Uterus (tissue), 4 donors: ENCODE measurements at places on chromosomes 2 and 18. TPM values are rescaled to one million over a fixed set of nuclear protein-coding genes. Genes with fewer than 3 reads are reported as not detected.

LYPD6 gene
- total RNA-seq: 23.7 TPM

TGFA gene
- total RNA-seq: 3.7 TPM

NBEAL1 gene
- total RNA-seq: 39.7 TPM

SEPTIN10 gene
- 52.8 TPM for total RNA-seq

TUBA3E gene
- 12.8 TPM for total RNA-seq

GPR45 gene
- not detected for total RNA-seq

TRIM54 gene
- total RNA-seq: 5.0 TPM

ST6GAL2 gene
- not detected for total RNA-seq

CHST10 gene
- total RNA-seq: 14.9 TPM

CRYBA2 gene
- total RNA-seq: not detected

ITGB6 gene
- total RNA-seq: not detected

CNGA3 gene
- not detected for total RNA-seq

SPC25 gene
- total RNA-seq: 9.5 TPM

RALB gene
- 75.0 TPM for total RNA-seq

GALNT3 gene
- total RNA-seq: not detected

ASB18 gene
- not detected for total RNA-seq

SKOR2 gene
- not detected for total RNA-seq

PDK1 gene
- 1.5 TPM for total RNA-seq

POTEI gene
- total RNA-seq: 0.26 TPM

DSG1 gene
- not detected for total RNA-seq

LRRC30 gene
- total RNA-seq: not detected

ZC3H6 gene
- 4.9 TPM for total RNA-seq

GKN2 gene
- not detected for total RNA-seq

ICOS gene
- 0.26 TPM for total RNA-seq

FBXO41 gene
- 5.6 TPM for total RNA-seq

TEKT4 gene
- not detected for total RNA-seq

MOGAT1 gene
- not detected for total RNA-seq

IL1RL1 gene
- total RNA-seq: 9.6 TPM

TCF7L1 gene
- 0.59 TPM for total RNA-seq

GEN1 gene
- total RNA-seq: 7.4 TPM

BABAM2 gene
- total RNA-seq: 31.1 TPM

KIDINS220 gene
- total RNA-seq: 54.1 TPM

LOXL3 gene
- total RNA-seq: 21.0 TPM

DLX1 gene
- not detected for total RNA-seq

FLACC1 gene
- total RNA-seq: 0.26 TPM

RIT2 gene
- not detected for total RNA-seq

SPAST gene
- 21.5 TPM for total RNA-seq

MATN3 gene
- 1.3 TPM for total RNA-seq

MC2R gene
- not detected for total RNA-seq

MYO5B gene
- 0.29 TPM for total RNA-seq

SLC14A1 gene
- total RNA-seq: not detected

IL36RN gene
- total RNA-seq: not detected

GMPPA gene
- total RNA-seq: 14.1 TPM

CTAGE1 gene
- total RNA-seq: not detected

AGBL5 gene
- 16.0 TPM for total RNA-seq

GIGYF2 gene
- total RNA-seq: 16.5 TPM

POTEF gene
- not detected for total RNA-seq

SPATA3 gene
- not detected for total RNA-seq

ATP6V1C2 gene
- 0.26 TPM for total RNA-seq

SERPINB12 gene
- total RNA-seq: not detected

RNF144A gene
- total RNA-seq: 67.4 TPM

HDAC4 gene
- total RNA-seq: 60.2 TPM

SRD5A2 gene
- 4.1 TPM for total RNA-seq

MARCHF4 gene
- total RNA-seq: not detected

DUSP2 gene
- total RNA-seq: 2.4 TPM

SCYGR4 gene
- total RNA-seq: not detected

DNAH6 gene
- 8.4 TPM for total RNA-seq
